ENCODE measurements at places on chromosomes 6 and 20.

GRCh38 chr6:3825851-3826581 lies 23.2 kb upstream of the FAM50B start:
- no peak for DNase-seq

DNA sequence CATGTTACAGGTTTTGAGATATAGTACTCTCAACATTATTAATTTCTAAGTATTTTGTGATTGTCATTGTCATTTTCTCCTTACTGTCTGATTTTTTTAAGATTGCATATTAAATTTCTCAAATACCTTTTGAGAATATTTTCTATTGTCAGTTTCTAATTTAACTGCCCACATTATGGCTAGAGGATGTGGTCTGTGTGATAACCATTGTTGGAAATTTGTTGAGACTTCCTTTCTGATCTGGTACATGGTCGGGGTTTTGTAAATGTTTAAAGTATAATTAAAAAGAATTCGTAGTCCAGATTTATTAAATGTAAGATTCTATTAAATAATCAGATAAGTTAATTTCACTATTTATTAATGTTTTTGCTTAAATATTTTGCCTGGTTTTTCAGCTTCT lies 60.1 kb downstream of the SLX4IP start:
- DNase-seq = no peak

DNA sequence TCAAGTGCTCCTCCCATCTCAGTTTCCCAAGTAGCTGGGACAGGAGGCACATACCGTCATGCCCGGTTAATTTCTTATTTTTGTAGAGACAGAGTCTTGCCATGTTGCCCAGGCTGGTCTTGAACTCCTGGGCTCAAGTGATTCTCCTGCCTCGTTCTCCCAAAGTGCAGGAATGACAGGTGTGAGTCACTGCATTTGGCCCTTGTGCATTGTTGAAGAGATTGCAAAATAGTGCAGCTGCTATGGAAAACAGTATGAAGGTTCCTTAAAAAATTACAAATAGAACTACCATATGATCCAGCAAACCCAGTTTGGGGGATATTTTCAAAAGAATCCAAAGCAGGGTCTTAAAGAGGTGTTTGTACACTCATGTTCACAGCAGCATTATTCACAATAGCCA lies 69.1 kb downstream of the GJA10 start:
- no peak for DNase-seq

DNA sequence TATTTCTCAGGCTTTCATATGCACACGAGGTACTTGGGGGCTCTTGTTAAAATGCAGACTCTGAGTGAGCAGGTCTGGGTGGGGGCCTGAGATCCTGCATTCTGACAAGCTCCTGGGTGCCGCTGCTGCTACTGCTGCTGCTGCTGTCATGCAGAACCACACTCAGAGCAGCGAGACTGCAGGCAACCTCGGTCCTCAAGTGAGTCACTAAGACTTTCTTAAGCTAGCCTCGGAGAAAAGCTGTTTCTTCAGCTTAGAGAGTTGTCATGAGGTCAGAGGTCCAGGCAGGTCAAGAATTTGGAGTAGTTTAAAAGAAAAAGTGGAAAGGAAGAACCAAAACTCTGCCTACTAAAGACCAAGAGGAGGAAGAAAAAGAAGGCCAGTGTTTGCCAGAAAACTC lies 92.9 kb downstream of the SPTLC3 start:
- DNase-seq = no peak

GRCh38 chr20:6976106-6976900 lies 208.8 kb downstream of the BMP2 start:
- DNase-seq = no peak

DNA sequence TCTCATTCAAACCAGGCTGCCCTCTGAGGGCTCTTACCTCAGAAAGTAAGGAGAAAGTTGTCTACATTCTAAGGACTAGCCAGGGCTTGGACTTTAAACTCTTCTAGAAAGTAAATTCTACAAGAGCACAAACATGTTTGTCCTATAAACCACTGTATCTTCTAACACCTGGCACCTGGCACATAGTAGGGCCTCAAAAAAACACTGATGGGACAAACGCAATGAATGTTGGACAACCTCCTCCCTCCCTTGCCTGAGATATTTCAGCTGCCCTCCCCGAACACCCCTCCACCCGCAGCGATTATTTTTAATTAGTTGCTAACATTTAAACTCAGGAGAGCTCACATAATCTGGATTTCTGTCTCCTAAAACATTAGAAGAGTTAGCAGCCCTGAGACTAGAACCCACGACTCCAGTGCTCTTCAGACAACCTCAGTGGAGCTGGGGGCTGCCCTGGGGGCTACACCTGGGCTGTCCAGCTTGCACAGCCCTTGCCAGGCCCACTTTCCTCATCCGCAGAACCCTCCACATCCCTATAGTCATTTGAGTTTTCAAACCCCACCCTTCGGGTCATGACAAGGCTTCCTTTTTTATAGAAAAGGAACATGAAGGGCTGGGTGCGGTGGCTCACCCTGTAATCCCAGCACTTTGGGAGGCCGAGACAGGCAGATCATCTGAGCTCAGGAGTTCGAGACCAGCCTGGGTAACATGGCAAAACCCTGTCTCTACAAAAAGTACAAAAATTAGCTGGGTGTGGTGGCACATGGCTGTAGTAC lies 4.9 kb downstream of the HCK start:
- no peak for DNase-seq

All from neural progenitor cell (in vitro differentiated cells).